Heart left ventricle (tissue), 16 donors: ENCODE measurements at places on chromosomes 12 and 14. TPM values are rescaled to one million over a fixed set of nuclear protein-coding genes. Genes with fewer than 3 reads are reported as not detected.

The KRT80 gene
- polyA plus RNA-seq, result 0.08 TPM

The DHRS2 gene
- 0.04 TPM for polyA plus RNA-seq

The CD69 gene
- 0.30 TPM for polyA plus RNA-seq

The OASL gene
- polyA plus RNA-seq, result 0.42 TPM

The SERPINA4 gene
- polyA plus RNA-seq, result not detected

The CCDC197 gene
- not detected for polyA plus RNA-seq

The NTN4 gene
- 23.9 TPM for polyA plus RNA-seq

The NYNRIN gene
- polyA plus RNA-seq, result 6.7 TPM

The SERPINA10 gene
- not detected for polyA plus RNA-seq

The RDH12 gene
- polyA plus RNA-seq, result not detected

The KRT83 gene
- polyA plus RNA-seq, result not detected

The KCNA1 gene
- polyA plus RNA-seq, result not detected

The SLC5A8 gene
- polyA plus RNA-seq, result not detected

The ERP27 gene
- polyA plus RNA-seq, result 0.15 TPM

The RGS6 gene
- 1.3 TPM for polyA plus RNA-seq

The MGP gene
- 142 TPM for polyA plus RNA-seq

The TMEM229B gene
- 0.80 TPM for polyA plus RNA-seq

The OAS2 gene
- polyA plus RNA-seq, result 4.2 TPM

The TOMM20L gene
- polyA plus RNA-seq, result not detected

The EIF2S1 gene
- polyA plus RNA-seq, result 232 TPM

The ARMH4 gene
- polyA plus RNA-seq, result 2.5 TPM

The OR6J1 gene
- polyA plus RNA-seq, result not detected

The USP44 gene
- polyA plus RNA-seq, result 0.10 TPM

The TGM1 gene
- 0.61 TPM for polyA plus RNA-seq

The RFX4 gene
- not detected for polyA plus RNA-seq

The LTBP2 gene
- polyA plus RNA-seq, result 4.0 TPM

The SDSL gene
- polyA plus RNA-seq, result 2.5 TPM
